Cortex of kidney (tissue), 1 donor: ENCODE measurements at places on chromosomes 12 and 14.

DNA sequence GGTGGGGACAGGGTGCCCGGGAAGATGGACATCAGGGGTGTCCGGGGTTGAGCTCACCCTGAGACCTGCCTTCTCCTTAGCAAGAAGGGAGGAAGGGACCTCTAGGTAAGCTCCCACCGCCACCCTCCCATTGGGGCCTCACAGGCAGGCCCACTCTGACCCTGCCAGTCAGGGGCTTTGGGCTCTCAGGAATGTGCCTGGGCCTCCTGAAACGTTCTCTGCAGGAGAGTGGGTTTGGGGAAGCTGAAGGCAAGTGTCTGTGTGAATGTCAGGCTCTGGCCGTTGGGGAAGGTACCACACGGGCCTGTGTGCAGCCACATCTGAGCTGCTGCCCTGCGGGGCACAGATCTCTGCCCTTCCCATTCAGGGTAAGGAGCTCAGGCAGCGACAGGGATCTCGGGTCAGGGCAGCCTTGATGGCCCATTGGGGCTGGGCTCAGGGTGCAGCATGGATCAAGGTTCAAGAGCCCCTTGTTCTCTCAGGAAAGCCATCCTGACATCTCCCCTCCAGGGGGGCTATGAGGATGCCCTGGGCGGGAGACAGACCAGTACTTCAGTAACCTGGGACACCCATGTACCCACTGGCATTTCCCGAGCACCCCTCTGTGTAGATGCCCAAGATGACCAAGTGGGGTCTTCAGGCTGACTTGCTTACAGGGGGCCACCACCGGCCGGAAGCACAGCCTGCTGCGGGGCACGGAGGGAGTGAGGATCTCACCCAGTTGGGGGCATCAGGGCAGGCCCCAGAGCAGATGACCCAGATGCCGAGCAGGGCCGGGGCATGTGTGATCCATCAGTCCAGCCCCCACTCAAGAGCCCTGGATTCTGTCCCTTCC lies 29.7 kb downstream of the FAM222A start:
- DNase-seq: no peak

DNA sequence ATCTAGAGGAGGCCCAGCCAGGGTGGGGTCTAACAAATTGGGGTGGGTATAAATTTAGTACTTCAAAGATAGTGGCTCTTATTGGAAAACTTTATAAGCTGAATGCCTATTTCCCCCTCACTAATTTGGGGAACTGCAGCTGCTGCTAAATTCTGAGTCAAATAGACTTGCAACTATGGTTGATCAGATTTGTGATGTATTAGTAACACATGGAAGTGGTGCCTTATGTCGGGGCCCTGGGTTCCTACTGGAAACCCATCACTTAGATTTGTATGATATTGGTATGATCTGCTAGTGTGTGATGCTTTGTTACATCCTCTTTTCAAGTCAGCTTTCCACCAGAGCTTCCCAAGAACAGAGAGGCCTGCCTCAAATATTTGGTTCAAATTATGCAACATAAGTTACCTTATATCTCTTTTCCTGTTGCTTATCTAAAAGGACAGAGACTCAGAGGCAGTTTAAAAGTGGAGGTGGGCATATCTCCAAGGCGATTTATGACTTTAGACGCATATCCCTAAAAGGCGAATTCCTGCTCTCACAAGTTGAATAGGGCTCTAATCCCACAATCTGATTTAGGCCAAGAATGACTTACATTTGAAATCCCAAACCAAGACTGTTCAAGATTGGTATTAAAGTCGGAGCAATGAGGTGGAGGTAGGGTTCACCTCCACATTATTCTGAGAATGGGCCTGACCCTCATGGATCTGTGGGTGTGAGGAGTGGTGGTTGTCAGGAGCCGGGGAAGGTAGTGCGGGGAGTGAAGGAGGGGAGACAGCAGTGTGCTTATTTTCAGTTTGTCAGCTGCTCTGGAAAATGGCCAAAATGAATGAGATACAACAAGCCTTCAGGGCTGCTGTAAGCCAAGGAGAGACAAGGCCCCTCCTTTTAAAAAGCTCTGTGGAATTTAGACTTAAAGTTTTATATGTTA lies 425.8 kb downstream of the RAD51B start:
- DNase-seq: no peak

DNA sequence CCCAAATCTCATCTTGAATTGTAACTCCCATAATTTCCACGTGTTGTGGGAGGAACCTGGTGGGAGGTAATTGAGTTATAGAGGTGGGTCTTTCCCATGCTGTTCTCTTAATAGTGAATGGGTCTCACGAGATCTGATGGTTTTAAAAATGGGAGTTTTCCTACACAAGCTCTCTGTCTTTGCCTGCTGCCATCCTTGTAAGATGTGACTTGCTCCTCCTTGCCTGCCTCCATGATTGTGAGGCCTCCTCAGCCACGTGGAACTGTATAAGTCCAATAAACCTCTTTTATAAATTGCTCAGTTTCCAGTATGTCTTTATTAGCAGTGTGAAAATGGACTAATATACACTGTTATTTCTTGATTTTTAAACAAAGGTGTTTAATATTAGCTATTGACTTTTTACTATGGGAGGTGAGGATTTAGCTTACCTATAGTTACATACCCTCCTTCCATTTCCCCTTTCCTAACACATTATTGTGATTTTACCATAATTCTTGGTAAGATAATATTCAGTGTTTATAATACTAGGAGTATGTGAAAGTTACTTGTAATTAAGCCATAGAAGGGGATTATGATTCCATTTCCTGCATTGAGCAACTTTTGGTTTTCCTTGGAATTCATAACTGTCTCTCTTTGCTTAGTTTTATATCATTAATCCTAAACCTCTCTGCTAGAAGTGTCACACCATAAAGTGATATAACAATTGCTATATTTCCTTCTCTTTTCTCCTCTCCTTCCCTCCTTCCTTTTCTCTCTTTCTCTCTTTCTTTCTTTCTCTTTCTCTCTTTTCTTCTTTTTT lies 151.0 kb upstream of the KRAS start:
- DNase-seq: no peak

- DNase-seq: no peak
Observed at GRCh38 chr14:94110552-94111181, at the start of gene IFI27. Gene IFI27, plus strand, starts transcription at chr14:94110736.

GRCh38 chr14:35352274-35353233 lies 52.0 kb downstream of the NFKBIA start:
- no peak for DNase-seq

DNA sequence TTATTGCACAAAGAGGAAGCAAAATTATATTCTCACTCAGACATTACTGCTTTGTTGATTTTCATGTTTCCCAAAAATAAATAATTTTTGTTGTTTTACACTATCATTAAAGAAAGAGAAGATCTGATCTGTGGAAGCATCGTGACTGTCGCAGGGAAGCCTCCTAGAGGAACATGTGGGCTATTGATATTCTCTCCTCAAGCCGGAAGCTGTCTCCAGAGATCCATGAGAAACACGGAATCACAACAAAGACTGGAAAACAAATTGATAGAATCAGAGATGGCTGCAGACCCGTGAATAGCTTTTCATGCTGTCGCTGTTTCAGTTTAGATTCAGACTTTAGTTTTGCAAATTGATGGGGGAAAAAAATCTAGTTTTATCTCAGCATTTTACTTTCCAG lies 235.2 kb upstream of the TMPO start:
- DNase-seq: no peak

- no peak for DNase-seq
Observed at GRCh38 chr12:96420277-96420835, 20.1 kb upstream of the CDK17 start.

- DNase-seq: no peak
Observed at GRCh38 chr12:22539055-22539454, 5.3 kb downstream of the C2CD5 start.

- no peak for DNase-seq
Observed at GRCh38 chr14:50082784-50083466, 33.4 kb downstream of the VCPKMT start.

DNA sequence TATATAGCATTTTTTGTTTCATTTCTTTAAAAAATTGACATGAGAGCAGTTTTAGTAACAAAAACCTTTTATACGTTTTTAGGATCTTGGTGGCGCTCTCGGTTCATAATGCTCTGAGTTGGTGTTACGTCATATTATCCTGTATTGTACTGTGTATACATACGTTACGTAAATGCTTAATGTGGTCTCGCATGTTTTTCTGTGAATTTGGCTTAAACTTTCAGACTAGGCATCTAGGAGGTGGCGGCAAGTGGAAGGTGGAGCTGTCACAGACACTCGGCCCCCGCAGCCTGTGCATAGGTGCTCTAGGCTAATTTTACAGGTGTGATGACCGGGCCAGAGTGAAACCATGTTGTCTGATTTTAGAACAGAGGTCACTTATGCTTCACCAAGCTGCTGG lies 60.0 kb downstream of the PPP2R5C start:
- DNase-seq: no peak

- DNase-seq: no peak
Observed at GRCh38 chr12:95208678-95209077, 8.6 kb downstream of the FGD6 start.

GRCh38 chr14:22830443-22831010 lies 840 bp downstream of the MRPL52 start:
- no peak for DNase-seq

GRCh38 chr12:51687614-51688013 lies 96.6 kb downstream of the SCN8A start:
- DNase-seq: no peak

- DNase-seq: no peak
Observed at GRCh38 chr12:106204312-106204711, 43.5 kb downstream of the CKAP4 start.

- DNase-seq: no peak
Observed at GRCh38 chr14:100568164-100568997, 18.8 kb downstream of the BEGAIN start.

- DNase-seq: no peak
Observed at GRCh38 chr14:75568791-75569190, 9.6 kb upstream of the FLVCR2 start.

DNA sequence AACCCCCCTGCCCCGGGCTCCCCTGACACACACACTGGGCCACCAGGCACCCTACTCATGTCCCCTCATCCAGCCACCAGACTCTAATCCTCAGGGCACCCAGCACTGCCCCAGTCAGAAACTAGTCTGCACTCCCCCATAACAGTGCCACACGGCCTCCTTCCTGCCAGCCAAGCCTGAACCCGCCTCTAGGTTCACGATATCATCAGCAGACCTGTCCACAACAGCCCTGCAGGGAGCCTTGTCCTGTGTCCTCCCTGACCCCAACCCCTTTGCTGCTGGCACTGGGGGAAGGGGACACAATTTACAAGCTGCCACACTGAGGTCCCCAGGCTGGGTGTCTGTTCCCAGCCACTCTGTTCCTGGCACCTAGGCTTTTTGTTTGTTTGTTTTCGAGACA lies 33.6 kb downstream of the LTBP2 start:
- no peak for DNase-seq

DNA sequence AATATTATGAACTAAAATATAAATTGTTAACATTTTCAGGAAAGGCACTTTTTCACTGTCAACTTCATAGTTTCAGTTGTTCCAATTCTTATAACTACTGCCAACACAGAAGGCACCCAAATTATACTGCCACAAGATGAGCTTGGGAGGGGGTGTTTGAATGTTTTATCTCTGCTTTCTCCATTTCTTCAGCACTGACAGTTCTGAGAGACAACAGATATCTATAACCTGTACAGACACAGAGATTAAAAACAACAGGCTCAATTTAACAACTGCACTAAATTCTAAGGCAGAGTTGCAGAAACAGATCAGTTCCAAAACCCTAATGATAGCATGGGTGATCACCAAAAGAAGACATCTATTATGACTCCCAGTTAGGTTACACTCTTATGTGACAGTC lies 12.8 kb downstream of the SCAF11 start:
- DNase-seq: no peak

DNA sequence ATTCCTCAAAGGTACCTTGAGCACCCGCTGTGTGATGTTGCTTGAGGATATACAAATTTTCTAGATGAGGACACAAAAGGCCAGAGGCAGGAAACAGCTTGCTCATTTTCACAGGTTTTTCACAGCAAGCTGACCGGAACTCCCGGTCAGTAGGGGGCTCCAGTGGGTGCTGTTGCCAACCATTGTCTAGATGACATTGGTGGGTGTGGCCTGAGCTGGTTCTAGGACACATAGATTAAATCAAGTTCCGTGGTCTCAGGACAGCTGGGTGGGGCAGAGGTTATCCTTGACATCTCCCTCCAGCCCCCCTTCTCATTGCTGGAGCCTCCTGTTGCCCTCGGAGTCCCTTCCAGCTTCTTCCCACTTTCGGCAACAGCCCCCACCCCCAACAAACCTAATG lies 153.6 kb upstream of the FKBP4 start:
- no peak for DNase-seq

DNA sequence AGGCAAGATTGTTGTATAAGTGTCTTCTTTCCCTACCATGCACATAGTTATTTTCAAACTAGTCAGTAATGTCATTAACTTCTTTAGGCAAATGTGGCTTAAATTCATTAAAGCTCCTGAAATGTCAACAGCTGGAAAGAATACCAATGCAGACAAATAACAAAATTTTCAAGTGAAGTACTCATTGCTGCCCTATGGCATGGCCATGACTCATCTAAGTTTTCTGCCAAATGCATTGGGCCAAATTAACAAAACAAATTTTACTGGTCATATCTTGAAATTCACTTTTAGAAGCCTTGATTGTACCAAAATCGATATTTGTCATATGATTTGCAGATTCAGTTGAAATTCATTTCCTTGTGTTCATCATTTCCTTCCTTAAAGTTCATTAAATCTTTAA lies 915.9 kb downstream of the SLC6A15 start:
- no peak for DNase-seq

GRCh38 chr14:53034688-53035230 lies 83.9 kb upstream of the FERMT2 start:
- DNase-seq: no peak

GRCh38 chr14:63508033-63508432 lies 35.1 kb downstream of the PPP2R5E start:
- DNase-seq: no peak

DNA sequence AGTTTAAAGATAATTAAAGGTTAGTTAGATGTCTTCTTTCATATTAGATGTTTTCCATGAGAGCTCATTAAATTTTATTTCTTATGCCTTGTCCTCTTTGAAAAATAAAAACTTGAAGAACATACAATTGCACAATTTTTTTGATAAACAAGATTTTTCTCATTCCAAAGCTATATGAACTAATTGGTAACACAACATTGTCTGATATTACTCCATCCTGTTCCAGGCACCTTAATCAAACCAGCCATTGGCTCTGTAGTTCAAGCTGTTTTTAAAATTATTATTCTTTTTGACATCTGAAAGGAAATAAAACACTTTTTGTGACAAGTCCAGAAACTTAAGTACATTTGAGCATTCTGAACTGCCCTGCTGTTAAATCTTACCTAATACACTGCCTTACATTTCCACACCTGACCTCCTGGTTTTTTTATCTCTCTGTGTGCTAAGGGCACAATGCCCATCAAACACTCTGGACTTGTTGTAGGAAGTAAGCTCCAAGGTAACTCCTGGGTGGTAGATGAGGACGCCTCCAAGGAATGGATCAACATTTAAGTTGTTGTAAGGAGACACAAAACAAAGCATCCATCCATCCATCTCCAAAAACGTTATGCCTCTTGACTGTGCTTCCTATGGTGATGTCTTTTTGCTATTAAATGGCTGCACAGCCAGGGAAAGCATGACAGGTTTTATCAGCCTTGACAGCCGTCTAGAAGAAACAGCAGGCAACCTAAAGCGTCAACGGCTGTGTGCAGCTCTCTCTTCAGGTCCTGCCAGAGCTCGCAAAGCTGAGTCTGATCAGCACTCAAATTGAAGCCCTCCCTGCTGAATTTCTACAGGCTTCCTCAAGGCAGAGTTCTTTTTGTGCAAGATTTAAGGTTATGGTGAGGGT lies 449.9 kb upstream of the FLRT2 start:
- DNase-seq: no peak
